CD4-positive, alpha-beta T cell treated with Interleukin-17A for 4 hours (primary cell): ENCODE measurements at places on chromosomes 16 and 17.

DNA sequence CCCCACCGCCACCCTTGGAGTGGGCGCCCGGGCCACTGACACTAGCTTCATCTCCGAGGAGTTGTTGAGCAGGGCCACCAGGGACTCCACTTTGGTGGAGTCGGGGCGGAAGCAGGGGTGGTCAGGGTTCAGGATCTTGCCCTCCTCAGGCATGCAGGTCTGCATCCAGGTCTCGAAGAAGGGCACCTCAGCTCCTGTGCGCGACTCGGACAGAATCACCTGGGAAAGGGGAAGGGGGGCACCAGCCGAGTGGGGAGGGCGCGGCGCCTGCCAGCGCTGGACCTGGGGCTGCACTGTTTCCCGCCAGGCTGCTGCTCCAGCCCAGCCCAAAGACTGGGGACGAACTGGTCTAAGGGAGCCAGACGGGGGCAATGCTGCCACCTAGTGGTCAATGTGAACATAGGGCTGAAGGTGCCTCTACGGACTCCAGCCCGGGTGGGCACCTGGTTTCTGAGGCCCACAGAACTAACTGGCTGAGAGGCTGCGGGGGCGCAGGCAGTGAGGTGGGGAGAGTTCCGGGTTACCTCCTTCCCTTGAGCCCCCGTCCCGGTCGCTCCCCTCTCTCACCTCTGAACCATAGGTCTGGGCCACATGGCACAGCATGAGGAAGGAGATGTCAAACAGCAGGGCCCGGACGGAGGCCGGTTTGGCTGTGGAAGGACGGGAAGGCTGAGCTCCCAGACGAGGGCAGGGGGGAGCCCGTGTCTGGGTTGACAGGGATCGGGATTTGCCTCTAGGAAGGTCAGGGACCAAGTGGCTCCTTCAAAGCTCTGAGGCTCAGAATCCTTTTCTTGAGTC lies 11.8 kb downstream of the CSF3 start:
- DNase-seq = peak; percentile 85

- DNase-seq = no peak
Observed at GRCh38 chr17:28735242-28735722, 6.7 kb downstream of the NEK8 start.

- DNase-seq = no peak
Observed at GRCh38 chr17:16969931-16970906, 1.7 kb downstream of the TNFRSF13B start.

DNA sequence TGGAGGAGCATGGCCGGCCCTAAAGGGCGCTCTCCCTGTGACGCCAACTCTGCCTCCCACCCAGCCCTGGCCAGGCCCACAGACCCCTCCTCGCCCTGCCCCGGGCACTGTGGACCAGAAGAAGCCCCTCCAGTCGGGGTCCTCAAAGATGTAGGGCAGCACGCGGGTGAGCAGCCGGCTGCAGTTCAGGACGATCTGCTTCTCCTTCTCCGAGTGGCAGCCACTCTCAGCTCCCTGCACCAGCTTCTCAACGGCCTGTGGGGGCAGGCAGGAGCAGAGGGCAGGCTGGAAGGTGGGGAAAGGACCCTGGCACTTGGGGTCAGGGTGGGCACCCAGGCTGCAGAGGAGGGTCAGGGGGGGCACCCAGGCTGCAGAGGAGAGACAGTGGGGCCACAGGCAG lies 8.9 kb downstream of the HID1 start:
- DNase-seq = no peak
